ENCODE measurements at places on chromosomes 5 and 9.

GRCh38 chr9:134961331-134962064 is 43.8 kb upstream of the FCN1 start:
- H3K27ac ChIP-seq, result no peak overlapping the region
- DNase-seq, result no peak
- H3K4me3 ChIP-seq, result no peak overlapping the region
- H3K36me3 ChIP-seq, result no peaks in the 10 kb centered on the region
- no peaks in the 10 kb centered on the region for H3K4me1 ChIP-seq

DNA sequence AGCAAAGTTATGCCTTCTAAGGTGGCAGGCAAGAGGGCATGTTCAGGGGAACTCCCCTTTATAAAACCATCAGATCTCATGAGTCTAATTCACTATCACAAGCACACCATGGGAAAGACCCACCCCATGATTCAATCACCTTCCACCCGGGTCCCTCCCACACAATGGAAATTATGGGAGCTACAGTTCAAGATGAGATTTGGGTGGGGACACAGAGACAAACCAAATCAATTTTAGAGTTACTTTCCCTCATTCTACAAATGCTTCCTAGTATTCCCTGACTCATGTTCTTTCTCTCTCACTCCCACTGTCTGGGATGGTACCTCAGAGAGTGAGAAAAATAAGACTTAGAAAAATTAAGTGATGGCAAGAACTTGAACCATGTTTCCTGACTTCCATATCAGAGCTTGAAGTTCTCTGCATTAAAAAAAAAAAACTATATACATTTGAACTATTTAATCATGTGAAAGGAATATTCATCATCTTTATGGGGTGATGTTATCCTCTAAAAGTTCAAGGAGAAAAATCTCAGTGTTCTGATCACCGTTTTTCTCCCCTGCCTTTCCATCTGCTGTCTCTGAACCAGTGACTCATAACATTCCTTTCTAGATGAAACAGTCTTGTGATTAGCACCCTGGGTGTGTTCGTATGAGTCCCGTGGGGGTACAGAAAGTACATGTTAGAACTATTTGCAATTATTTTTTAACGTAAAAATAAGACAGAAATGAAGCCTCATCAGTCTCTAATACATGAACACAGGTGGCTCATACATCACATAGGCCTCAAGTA is 282.9 kb downstream of the SLF1 start:
- H3K27ac ChIP-seq, result no peak overlapping the region
- no peak for DNase-seq
- no peaks in the 10 kb centered on the region for H3K4me1 ChIP-seq
- H3K27me3 ChIP-seq, result no peaks in the 10 kb centered on the region

- H3K4me3 ChIP-seq, result no peak overlapping the region
- no peaks in the 10 kb centered on the region for H3K36me3 ChIP-seq
- H3K27ac ChIP-seq, result no peak overlapping the region
- no peak for DNase-seq
Measured at GRCh38 chr9:23938908-23939307, 112.9 kb upstream of the ELAVL2 start.

DNA sequence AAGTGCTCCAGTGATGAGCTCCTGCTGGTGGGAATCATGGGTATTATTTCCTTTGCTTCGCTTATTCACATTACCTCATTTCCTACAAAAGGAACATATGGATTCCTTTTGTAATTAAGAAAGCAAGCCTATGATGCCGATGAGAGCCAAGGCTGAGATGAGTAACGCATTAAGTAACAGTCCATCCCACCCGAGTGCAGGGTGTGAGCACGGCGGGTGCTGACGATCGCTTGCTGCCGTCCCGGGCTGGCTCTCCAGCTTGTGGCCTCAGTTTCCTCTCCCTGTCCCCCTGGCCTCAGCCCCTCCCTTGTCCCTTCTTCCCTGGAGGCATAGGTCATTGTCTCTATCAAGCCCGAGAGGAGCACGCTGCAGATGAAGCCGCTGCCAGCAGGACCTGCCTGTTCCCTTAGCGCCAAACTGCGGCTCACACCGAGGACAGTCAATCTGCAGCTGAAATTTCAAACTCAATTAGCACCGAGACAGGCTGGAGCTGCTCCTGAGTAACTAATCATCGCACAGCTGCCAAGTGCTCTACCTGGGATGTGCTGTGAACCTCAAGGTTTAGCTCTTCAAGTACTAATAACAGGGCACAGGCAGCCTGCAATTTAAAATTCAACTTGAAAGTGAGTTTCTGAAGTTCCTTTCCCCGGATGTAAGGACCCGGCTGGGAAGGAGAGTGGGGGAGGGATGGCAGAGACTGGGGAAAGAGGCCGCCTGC is 115.2 kb upstream of the RAPGEF1 start:
- H3K4me1 ChIP-seq, result no peaks in the 10 kb centered on the region
- DNase-seq, result no peak
- H3K36me3 ChIP-seq, result peaks cover 1% of the 10 kb centered on the region

DNA sequence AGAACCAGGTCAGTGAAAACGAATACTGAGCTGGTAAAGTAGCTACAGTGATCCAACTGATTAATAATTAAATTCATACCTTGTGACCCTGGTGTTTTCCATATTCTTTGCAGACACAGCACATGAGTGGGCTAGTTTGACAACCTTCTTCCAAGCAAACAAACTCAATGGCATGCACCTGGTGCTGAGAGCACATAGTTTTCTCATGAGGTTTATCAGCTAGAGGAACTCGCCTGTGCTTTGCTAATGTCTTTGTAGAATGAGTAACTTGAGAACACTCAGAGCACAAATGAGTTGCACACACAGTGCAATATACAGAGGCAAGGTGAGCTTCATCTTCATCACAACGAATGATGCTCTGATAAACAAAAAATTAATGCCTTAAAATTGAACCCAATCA is 12.6 kb downstream of the TRIM23 start:
- DNase-seq, result no peak
- no peak overlapping the region for H3K4me3 ChIP-seq
- H3K27ac ChIP-seq, result no peak overlapping the region
- peaks cover 60% of the 10 kb centered on the region for H3K36me3 ChIP-seq
